A549 treated with AZD2906 at 1 μM for 4 hours (cell line): ENCODE measurements at places on chromosomes 12 and 14. TPM values are rescaled to one million over a fixed set of nuclear protein-coding genes. Genes with fewer than 3 reads are reported as not detected.

The PCED1B gene
- 13.8 to 18.8 TPM (median 16.5 TPM) in 5 replicates for total RNA-seq

The MYL2 gene
- total RNA-seq: 0.84 to 1.3 TPM (median 1.1 TPM) in 5 replicates

The TCL1B gene
- not detected in 5 replicates for total RNA-seq

The SDR39U1 gene
- 40.2 to 54.8 TPM (median 51.8 TPM) in 5 replicates for total RNA-seq

The CCDC184 gene
- 2.4 to 3.3 TPM (median 2.8 TPM) in 5 replicates for total RNA-seq

The CACNA1C gene
- total RNA-seq: 0.02 to 0.06 TPM (median 0.03 TPM) in 4 of 5 replicates, not detected in the other

The COPZ1 gene
- total RNA-seq: 210 to 321 TPM (median 217 TPM) in 5 replicates

The CCDC38 gene
- total RNA-seq: 0.06 to 0.13 TPM (median 0.10 TPM) in 5 replicates

The TMEM119 gene
- total RNA-seq: 0.03 to 0.21 TPM (median 0.09 TPM) in 3 of 5 replicates, not detected in the others

The OR11G2 gene
- not detected in 5 replicates for total RNA-seq

The C12orf60 gene
- 1.7 to 2.3 TPM (median 1.7 TPM) in 5 replicates for total RNA-seq

The CIT gene
- total RNA-seq: 9.4 to 14.4 TPM (median 10.9 TPM) in 5 replicates

The SLC35F4 gene
- total RNA-seq: not detected in 5 replicates

The KCNC2 gene
- not detected in 5 replicates for total RNA-seq

The EEF1AKMT3 gene
- total RNA-seq: 3.5 to 6.2 TPM (median 5.1 TPM) in 5 replicates

The SRRM4 gene
- not detected in 5 replicates for total RNA-seq

The ABCD2 gene
- total RNA-seq: not detected in 5 replicates

The NOVA1 gene
- 3.4 to 4.7 TPM (median 3.9 TPM) in 5 replicates for total RNA-seq

The BDKRB1 gene
- 0.25 to 0.62 TPM (median 0.34 TPM) in 5 replicates for total RNA-seq

The SLC22A17 gene
- total RNA-seq: 5.5 to 7.4 TPM (median 6.7 TPM) in 5 replicates

The PSMB11 gene
- not detected in 5 replicates for total RNA-seq

The PSMD9 gene
- 127 to 171 TPM (median 128 TPM) in 5 replicates for total RNA-seq

The LMNTD1 gene
- not detected in 5 replicates for total RNA-seq

The CIDEB gene
- 0.12 to 0.26 TPM (median 0.23 TPM) in 5 replicates for total RNA-seq

The GARIN6 gene
- not detected in 5 replicates for total RNA-seq

The PMEL gene
- total RNA-seq: 0.70 to 1.5 TPM (median 1.1 TPM) in 5 replicates

The FOXA1 gene
- 4.3 to 6.4 TPM (median 5.8 TPM) in 5 replicates for total RNA-seq

The TTC9 gene
- 3.0 to 3.8 TPM (median 3.2 TPM) in 5 replicates for total RNA-seq

The GLT1D1 gene
- total RNA-seq: not detected in 5 replicates

The A2M gene
- total RNA-seq: 0.14 to 0.24 TPM (median 0.14 TPM) in 4 of 5 replicates, not detected in the other

The OASL gene
- 1.8 to 3.6 TPM (median 2.5 TPM) in 5 replicates for total RNA-seq

The MYH7 gene
- 0.01 to 0.02 TPM (median 0.02 TPM) in 4 of 5 replicates, not detected in the other for total RNA-seq

The FAM222A gene
- 3.4 to 5.7 TPM (median 4.6 TPM) in 5 replicates for total RNA-seq

The KLRC3 gene
- total RNA-seq: 0.10 to 0.24 TPM (median 0.22 TPM) in 3 of 5 replicates, not detected in the others

The PTPRB gene
- total RNA-seq: 0.45 to 0.78 TPM (median 0.65 TPM) in 5 replicates

The HELB gene
- total RNA-seq: 0.80 to 1.3 TPM (median 1.2 TPM) in 5 replicates

The MYF6 gene
- not detected in 5 replicates for total RNA-seq

The SLC6A15 gene
- 3.6 to 4.7 TPM (median 4.0 TPM) in 5 replicates for total RNA-seq

The SLCO1B1 gene
- 0.28 to 0.45 TPM (median 0.35 TPM) in 5 replicates for total RNA-seq

The HOXC4 gene
- total RNA-seq: 2.0 to 3.3 TPM (median 2.6 TPM) in 5 replicates

The GPRC5D gene
- 0.40 TPM in 1 of 5 replicates, not detected in the others for total RNA-seq

The PUS7L gene
- total RNA-seq: 2.8 to 5.0 TPM (median 3.5 TPM) in 5 replicates

The SRSF9 gene
- 169 to 220 TPM (median 215 TPM) in 5 replicates for total RNA-seq

The MGAT2 gene
- 48.6 to 54.4 TPM (median 51.1 TPM) in 5 replicates for total RNA-seq

The CLEC2A gene
- not detected in 5 replicates for total RNA-seq

The FGF23 gene
- total RNA-seq: not detected in 5 replicates

The ATG2B gene
- total RNA-seq: 5.8 to 10.0 TPM (median 7.4 TPM) in 5 replicates

The OAS1 gene
- total RNA-seq: 24.2 to 37.5 TPM (median 34.1 TPM) in 5 replicates

The TAPBPL gene
- total RNA-seq: 3.0 to 3.9 TPM (median 3.5 TPM) in 5 replicates

The ARHGEF40 gene
- 7.0 to 10.6 TPM (median 8.9 TPM) in 5 replicates for total RNA-seq

The SLC6A12 gene
- 0.82 to 1.2 TPM (median 1.0 TPM) in 5 replicates for total RNA-seq

The PPP1R13B gene
- total RNA-seq: 4.5 to 5.8 TPM (median 5.6 TPM) in 5 replicates

The KCNA1 gene
- total RNA-seq: not detected in 5 replicates

The RNASE3 gene
- not detected in 5 replicates for total RNA-seq
